ENCODE measurements at places on chromosomes 4 and X. TPM values are rescaled to one million over a fixed set of nuclear protein-coding genes. Genes with fewer than 3 reads are reported as not detected.

DNA sequence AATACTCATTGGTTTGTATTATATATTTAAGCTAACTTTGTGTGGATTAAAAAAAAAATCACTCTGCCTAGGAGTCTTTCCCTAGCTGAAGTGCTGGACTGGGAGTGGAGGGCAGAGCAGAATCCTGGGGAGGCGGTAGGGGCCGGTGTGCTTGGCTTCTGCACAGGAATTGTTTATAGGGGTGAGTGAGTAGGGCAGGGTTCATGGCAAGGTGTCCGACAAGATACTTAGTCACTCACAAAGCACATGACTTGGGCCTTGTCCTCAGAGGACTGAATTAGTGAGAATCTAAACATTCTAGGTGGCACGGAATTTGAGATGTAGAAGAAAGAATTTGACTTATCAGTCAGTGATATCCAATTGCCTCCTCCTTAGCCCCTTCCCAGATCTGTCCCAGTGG lies 32.2 kb downstream of the FNIP2 start:
- DNase-seq, result no peak

- DNase-seq, result peak; percentile 80
Observed at GRCh38 chr4:123102897-123103471, 180.6 kb upstream of the NUDT6 start.

DNA sequence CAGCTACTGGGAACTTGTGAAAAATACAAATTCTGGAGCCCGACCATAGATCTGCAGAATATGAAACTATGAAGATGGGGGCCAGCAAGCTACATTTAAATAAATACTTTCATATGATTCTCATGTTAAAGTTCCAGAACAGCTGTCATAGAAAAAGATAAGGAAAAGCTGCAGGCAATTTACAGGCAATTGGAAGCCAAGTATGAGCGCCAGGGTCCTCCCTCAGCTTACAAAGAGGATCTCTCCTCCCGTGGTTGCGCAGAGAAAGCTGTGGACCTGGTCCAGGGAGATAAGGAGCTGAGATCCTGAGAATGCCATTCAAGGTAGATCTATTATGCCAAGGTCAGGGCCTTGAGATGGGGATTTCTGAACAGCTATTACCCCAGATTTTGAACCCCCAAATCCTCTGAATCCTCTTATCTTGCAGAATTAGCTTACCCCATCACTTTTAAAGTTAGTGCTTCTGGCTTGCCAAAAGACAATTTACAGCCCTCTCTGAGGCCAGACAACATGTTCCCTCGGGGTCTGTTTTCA lies 25.6 kb upstream of the FRAS1 start:
- DNase-seq, result peak; percentile 50

- no peak for DNase-seq
Observed at GRCh38 chr4:175376287-175376977, 435.6 kb downstream of the GPM6A start.

GRCh38 chr4:152118819-152119553 lies 358.2 kb upstream of the GATB start:
- no peak for DNase-seq

GRCh38 chrX:45323387-45323786 lies 122.7 kb upstream of the DIPK2B start:
- no peak for DNase-seq

GRCh38 chrX:96405842-96406241 lies 278.8 kb upstream of the DIAPH2 start:
- no peak for DNase-seq

GRCh38 chr4:18611026-18611425 lies 589.5 kb upstream of the LCORL start:
- no peak for DNase-seq

DNA sequence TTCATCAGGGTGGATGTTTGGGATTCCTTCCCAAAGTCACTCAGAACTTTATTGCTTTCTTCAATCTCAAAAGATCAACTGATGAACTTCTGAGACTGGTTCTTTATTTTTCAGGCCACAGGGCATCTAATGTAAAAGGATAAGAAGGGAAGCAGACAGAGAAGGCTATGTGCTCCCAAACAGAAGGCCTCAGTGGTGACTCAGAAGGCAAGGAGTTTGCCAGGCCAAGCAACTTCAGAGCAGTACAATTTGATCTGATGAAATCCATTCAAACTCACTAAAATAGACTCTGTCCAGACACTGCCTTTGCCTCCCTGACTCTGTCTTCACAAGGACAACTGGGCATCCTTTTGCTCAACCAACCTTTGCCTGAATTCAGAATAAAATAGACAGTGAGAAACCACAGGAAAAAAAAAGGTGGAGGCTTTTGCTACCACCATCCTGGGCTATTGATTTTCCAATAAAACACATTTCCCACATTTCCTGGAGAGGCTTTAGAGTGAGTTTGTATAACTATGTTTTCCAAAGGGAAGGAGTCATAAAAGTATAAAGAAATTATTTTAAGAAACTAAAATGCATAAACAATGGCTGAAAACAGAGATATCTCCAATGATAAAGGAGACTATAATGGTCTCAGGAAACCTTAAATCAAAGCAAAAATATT lies 55.2 kb downstream of the ARHGEF6 start:
- no peak for DNase-seq

- no peak for DNase-seq
Observed at GRCh38 chrX:20514358-20514757, 247.6 kb upstream of the RPS6KA3 start.

- DNase-seq, result peak; percentile 64
Observed at GRCh38 chr4:162163892-162164759, at the start of gene FSTL5. FSTL5 (minus strand) TSS chr4:162164000; CDS start chr4:162111396, 52,604 bp downstream.

Gene FDCSP
- polyA plus RNA-seq, result not detected

Measured in lung (tissue), 17 donors.